HepG2 (cell line): ENCODE measurements at places on chromosomes 4 and X. TPM values are rescaled to one million over a fixed set of nuclear protein-coding genes. Genes with fewer than 3 reads are reported as not detected.
A peak's percentile ranks its signal among the peaks of the same experiment; 100 is the strongest.

DNA sequence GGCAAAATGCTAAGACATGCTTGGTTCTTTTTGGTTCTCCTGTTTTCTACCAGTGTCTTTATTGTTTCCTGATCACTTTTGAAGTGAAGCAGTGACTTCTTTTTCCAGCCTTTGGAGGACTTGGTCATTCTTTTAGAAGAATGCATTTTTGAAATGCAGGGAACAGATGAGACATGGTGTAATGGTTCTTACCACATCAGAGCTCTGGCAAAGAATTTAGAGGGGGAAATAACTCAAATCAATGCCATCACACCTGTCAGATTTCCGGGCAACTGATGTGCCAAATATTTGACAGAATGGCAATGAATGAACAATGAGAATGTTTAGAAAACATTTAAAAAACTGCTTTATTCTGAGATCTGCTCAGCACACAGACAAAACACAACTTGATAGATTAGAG lies 519.6 kb downstream of the IQCM start:
- H3K4me3 ChIP-seq: no peak overlapping the region
- DNase-seq: no peak
- no peaks in the 10 kb centered on the region for H3K36me3 ChIP-seq
- H3K27ac ChIP-seq: no peak overlapping the region
- H3K4me1 ChIP-seq: no peaks in the 10 kb centered on the region
- H3K27me3 ChIP-seq: no peaks in the 10 kb centered on the region

DNA sequence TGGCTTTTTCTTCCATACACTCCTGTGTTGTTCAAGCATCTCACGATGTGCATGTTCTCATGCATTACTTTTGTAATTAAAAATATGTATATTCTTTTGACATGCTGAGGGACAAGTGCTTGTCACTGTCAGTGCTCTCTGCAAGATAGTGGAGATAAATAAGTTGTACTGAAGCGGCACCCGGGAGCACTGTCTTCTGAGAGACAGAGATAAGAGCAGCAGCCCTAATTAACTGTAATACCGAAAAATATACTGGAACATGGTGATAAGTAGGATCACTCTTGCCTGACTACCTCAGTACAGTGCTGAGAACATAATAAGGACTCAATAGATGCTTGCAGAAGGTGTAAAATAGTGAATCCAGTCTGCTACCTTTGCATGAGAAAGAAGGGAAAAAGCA lies 9.4 kb upstream of the GPR173 start:
- H3K27me3 ChIP-seq: no peaks in the 10 kb centered on the region
- H3K36me3 ChIP-seq: no peaks in the 10 kb centered on the region
- no peak overlapping the region for H3K4me3 ChIP-seq
- no peak overlapping the region for H3K27ac ChIP-seq
- no peaks in the 10 kb centered on the region for H3K4me1 ChIP-seq

- H3K36me3 ChIP-seq: no peaks in the 10 kb centered on the region
- no peak for DNase-seq
- no peak overlapping the region for H3K4me3 ChIP-seq
- H3K27ac ChIP-seq: no peak overlapping the region
Measured at GRCh38 chrX:136525738-136526606, 6.0 kb upstream of the VGLL1 start.

GRCh38 chr4:150588316-150588715 lies 6.4 kb downstream of the MAB21L2 start:
- peaks cover 1% of the 10 kb centered on the region; the same call in 1 of the 2 replicates for H3K36me3 ChIP-seq
- no peak overlapping the region for H3K27ac ChIP-seq
- DNase-seq: no peak
- no peaks in the 10 kb centered on the region for H3K27me3 ChIP-seq
- H3K4me1 ChIP-seq: peaks cover 7% of the 10 kb centered on the region; the same call in 1 of the 2 replicates
- H3K4me3 ChIP-seq: no peak overlapping the region

DNA sequence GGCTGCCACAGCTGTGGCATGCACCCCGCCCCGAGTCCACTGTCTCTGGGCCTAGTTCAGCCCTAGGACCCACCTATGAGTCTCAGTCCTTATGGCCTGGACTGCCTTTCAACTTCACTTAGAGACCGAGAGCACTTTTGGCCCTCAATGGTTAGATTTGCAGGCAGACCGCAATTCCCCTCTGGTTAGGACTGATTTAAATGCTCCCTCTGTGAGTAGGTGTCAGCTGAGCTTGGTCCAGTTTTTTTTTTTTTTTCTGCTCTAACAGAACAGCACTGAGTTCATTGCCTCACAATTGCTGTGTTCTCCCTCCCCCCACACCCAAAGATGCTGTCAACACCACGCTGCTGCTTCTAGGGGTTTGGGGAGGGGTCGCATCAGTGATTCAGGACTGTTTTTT lies 143.2 kb downstream of the BMP15 start:
- no peaks in the 10 kb centered on the region for H3K4me1 ChIP-seq
- H3K27ac ChIP-seq: no peak overlapping the region
- no peak for DNase-seq
- H3K27me3 ChIP-seq: 0 out of 2 replicates have a peak, but pooled peaks cover 1% of the 10 kb centered on the region
- H3K4me3 ChIP-seq: no peak overlapping the region

- no peak overlapping the region for H3K4me3 ChIP-seq
- no peaks in the 10 kb centered on the region for H3K4me1 ChIP-seq
- no peaks in the 10 kb centered on the region for H3K27me3 ChIP-seq
- H3K36me3 ChIP-seq: no peaks in the 10 kb centered on the region
Measured at GRCh38 chrX:133364865-133365264, 50.4 kb downstream of the GPC4 start.

DNA sequence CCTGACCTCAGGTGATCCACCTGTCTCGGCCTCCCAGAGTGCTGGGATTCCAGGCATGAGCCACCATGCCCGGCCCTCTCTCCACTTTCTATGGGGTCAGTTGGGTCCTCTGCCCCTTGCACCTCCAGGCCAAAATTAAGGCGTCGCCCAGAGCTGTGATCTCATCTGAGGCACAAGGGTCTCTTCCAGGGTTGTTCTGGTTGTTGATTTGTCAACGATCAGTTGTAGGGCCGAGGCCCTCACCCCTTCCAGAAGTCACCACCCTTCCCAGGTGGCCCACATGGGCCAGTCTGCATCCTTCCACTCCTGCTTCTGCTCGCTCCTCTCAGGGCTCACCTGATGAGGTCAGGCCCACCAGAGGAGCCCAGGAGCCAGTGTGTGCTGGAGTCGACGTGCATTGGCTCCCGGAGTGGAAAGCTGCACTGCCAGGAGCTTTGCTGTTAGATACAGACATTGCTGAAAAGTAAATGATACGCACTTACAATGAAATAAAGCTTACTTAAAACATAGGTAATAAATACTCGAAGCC lies 14.3 kb upstream of the TMEM271 start:
- peaks cover 4% of the 10 kb centered on the region for H3K27me3 ChIP-seq
- no peak overlapping the region for H3K4me3 ChIP-seq
- no peak for DNase-seq
- H3K36me3 ChIP-seq: no peaks in the 10 kb centered on the region

DNA sequence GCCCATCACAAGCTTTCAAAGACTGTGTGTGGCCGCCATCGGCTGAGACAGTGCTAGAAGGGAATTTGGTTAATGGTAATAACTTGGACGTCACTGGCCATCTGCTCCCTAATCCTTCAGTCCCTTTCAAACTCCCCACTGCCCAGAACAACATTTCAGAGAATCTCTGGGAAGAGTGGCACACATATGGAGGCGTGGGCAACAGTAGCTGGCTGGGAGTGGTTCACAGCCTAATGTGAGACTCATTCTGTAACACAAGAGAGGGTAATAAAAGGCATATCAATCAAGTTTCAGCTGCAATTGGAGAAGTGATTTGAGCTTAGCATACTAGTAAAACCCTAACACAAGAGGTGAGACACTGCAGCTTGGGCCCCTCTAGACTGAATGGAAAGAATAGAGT lies 15.4 kb downstream of the SMIM10 start:
- H3K36me3 ChIP-seq: no peaks in the 10 kb centered on the region
- H3K27me3 ChIP-seq: no peaks in the 10 kb centered on the region
- no peak overlapping the region for H3K4me3 ChIP-seq
- peaks cover 34% of the 10 kb centered on the region for H3K4me1 ChIP-seq
- no peak overlapping the region for H3K27ac ChIP-seq

- no peak overlapping the region for H3K27ac ChIP-seq
- no peak overlapping the region for H3K4me3 ChIP-seq
- no peaks in the 10 kb centered on the region for H3K27me3 ChIP-seq
- no peak for DNase-seq
Measured at GRCh38 chr4:165761963-165762362, 111.1 kb upstream of the TLL1 start.

DNA sequence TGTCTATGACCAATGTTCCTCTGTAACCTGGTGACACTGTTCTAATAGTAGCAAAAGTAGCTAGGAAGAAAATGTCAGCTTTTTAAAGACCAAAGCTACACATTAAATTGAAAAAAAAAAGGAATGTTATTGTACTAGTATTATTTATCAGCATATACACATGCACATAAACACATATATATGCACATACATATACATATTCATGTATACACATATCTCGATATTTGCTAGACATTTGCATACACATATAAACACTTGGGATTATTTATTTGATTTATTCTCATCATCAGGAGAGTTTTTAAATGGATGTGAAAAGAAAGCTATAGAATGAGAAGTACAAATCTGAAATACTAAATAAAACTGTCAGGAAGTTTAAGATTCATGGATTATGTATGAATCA lies 21.3 kb upstream of the NEIL3 start:
- no peaks in the 10 kb centered on the region for H3K27me3 ChIP-seq
- no peak overlapping the region for H3K4me3 ChIP-seq
- no peaks in the 10 kb centered on the region for H3K36me3 ChIP-seq
- H3K27ac ChIP-seq: no peak overlapping the region
- H3K4me1 ChIP-seq: no peaks in the 10 kb centered on the region

- H3K4me1 ChIP-seq: no peaks in the 10 kb centered on the region
- no peak overlapping the region for H3K4me3 ChIP-seq
- no peak for DNase-seq
- H3K27me3 ChIP-seq: no peaks in the 10 kb centered on the region
Measured at GRCh38 chr4:78975865-78976264, 36.6 kb upstream of the PAQR3 start.

DNA sequence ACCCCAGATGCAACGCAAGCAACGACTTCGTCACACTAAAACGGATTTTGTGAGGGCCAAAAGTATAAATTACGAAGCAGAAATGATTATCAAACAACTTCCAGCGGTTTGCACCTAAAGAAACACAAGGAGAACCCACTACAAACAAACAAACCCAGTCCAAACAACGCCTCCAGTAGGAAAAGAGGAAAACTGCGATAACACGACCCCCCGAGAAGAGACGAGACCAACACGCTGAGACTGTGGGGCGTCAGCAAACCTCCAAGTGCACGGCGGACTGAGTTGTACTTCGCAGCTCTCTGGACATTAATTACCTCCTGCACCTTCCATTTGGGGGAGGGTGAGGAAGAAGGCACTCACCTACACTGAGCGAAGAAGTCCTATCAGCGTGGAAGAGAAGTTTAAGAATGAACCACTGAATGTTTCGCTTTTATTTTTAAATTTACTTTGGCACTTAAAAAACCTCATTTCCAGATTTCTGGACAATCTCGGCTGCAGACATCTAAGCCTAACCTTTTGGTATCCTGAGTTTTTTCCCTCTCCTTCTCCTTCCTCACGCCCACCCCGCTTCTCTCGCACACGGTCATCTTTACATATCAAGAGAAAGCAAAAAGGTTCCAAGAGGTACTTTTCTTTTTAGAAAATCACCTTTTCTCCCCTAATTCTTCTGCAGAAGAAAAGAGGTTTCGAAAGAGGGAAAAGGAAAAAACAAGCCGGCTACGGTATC lies at the start of gene MAB21L2:
TSS of gene MAB21L2 (plus strand) at position 6 of the 727 bp plus-strand sequence. CDS start 879 bp downstream, outside the sequence.
- H3K27me3 ChIP-seq: no peaks in the 10 kb centered on the region
- peaks cover 8% of the 10 kb centered on the region; the same call in 1 of the 3 replicates for H3K36me3 ChIP-seq
- no peak for DNase-seq
- H3K4me3 ChIP-seq: no peak within 1 kb of the TSS
- H3K4me1 ChIP-seq: no peaks in the 10 kb centered on the region

TRIM60 gene
- total RNA-seq: not detected in 2 replicates

FGFBP2 gene
- not detected in 2 replicates for total RNA-seq

DNA sequence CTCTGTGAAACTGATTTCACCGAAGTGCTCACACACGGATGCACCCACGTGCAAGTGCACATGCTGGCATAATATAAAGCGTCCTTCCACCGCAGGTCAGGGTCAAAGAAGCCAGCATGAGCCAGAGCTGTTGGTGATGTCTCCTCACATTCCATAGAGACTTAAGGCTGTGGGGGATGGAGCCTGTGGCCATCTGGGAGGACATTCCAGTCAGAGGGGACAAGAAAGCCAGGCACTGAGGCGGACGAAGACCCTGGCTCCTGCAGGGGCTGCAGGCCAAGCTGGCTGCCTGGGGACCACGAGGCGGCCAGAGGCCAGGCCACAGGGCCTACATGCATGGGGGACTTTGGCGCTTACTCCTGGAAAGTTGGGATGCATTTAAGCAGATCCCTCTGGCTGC lies 7.7 kb downstream of the RNF212 start:
- H3K4me3 ChIP-seq: no peak overlapping the region
- no peaks in the 10 kb centered on the region for H3K36me3 ChIP-seq
- H3K27me3 ChIP-seq: peaks cover 1% of the 10 kb centered on the region; the same call in 1 of the 2 replicates
- no peak for DNase-seq
- H3K27ac ChIP-seq: no peak overlapping the region

GUCY1B1 gene
- total RNA-seq: not detected in 2 replicates

- peaks cover 56% of the 10 kb centered on the region for H3K4me1 ChIP-seq
- H3K27me3 ChIP-seq: no peaks in the 10 kb centered on the region
- no peak overlapping the region for H3K27ac ChIP-seq
- H3K4me3 ChIP-seq: peak overlapping the region; percentile 72; the same call in 1 of the 2 replicates
- DNase-seq: no peak
- no peaks in the 10 kb centered on the region for H3K36me3 ChIP-seq
Measured at GRCh38 chrX:150544835-150545770, 23.3 kb upstream of the MTM1 start.

GRCh38 chr4:109065006-109065405 lies 237.5 kb downstream of the COL25A1 start:
- H3K27me3 ChIP-seq: no peaks in the 10 kb centered on the region
- H3K4me1 ChIP-seq: no peaks in the 10 kb centered on the region
- no peak overlapping the region for H3K4me3 ChIP-seq
- DNase-seq: no peak
- no peak overlapping the region for H3K27ac ChIP-seq

DNA sequence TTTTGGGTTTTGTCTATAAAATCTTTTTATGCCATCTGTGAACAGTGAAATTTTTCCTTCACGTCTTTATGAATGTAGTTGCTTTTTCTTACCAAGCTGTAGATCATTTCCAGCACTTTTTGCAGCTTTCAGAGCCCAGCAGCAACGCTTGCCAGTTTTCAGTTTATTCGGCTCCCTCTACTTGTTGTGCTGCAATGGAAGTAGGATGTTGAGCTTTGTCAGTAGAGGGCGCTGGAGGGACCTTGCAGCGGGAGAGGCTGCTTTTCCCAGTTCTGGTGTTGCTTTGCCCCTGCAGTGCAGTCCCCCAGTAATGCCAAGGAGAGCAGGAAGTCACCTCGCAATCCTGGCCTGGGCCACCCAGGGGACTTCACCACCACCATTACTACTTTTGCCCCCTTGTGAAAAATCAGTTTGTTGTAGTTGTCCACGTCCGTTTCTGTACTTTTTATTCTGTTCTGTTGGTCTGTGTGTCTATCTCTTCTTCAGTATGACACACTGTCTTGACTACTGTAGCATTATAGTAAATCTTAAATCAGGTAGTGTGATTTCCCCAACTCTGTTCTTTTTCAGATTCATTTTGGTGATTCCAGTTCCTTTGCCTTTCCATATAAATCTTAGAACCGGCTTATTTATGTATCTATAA lies 21.8 kb downstream of the CMC4 start:
- peak; percentile 35 for DNase-seq
- H3K4me1 ChIP-seq: no peaks in the 10 kb centered on the region
- H3K36me3 ChIP-seq: peaks cover 2% of the 10 kb centered on the region
- H3K4me3 ChIP-seq: no peak overlapping the region
